ENCODE measurements at places on chromosomes 1 and 21.

GRCh38 chr1:172642970-172643369, 15.9 kb upstream of the FASLG start:
- no peak for DNase-seq

- no peak for DNase-seq
Measured at GRCh38 chr1:230459465-230459864, 33.3 kb upstream of the PGBD5 start.

DNA sequence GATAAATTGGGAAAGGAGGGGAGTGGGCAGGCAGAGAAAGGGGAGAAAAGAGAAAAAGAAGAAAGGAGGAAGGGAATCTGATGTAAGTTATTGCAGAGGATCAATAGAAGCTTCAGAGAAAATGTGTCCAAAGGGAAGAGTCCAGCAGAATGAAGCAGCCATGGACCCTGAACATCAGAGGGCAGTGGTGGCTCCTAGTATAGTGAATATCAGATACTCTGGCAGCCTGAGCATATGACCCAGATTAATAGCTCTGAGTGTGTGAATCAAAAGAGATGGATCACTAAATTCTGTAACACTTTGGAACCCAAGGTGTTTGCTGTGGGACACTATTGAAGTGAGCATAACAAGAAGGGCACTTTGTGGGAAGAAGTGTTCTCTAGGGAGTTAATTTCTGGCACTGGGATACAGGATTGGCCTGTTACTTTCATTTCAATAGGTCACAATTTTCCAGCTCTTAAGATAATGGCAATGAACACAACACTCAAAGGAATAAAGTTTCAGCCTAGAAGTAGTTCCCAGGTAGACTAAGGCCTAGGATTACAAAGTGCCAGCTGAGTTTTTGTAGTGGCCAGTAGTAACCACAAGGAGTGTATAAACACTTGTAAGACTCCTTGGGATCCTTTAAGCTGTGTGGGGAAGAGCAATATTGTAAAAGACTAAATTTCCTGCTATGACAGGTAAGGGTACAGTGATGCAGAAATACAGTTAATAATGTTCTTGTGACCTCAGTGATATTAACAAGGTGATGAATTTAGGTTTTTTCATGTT, 164.5 kb upstream of the BEND5 start:
- DNase-seq: no peak

DNA sequence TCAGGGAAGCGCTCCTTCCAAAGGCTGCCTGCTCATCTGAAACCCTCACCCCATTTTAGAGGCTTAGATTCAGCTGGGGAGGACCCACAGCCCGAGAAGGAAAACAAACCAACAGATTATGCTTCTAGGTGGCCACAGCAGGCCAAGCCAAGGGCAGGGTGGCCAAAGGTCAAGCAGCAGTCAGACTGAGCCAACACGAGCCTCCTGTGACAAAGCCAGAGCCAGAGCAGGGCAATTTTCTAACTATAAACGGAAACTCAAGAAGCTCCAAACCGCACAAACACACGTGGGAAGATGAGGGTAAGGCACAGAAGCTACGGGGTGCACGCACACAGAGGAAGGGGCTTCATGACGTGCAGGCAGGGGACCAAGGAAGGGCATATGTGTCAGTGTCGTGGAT, 64.1 kb downstream of the PLEKHA6 start:
- DNase-seq: no peak

DNA sequence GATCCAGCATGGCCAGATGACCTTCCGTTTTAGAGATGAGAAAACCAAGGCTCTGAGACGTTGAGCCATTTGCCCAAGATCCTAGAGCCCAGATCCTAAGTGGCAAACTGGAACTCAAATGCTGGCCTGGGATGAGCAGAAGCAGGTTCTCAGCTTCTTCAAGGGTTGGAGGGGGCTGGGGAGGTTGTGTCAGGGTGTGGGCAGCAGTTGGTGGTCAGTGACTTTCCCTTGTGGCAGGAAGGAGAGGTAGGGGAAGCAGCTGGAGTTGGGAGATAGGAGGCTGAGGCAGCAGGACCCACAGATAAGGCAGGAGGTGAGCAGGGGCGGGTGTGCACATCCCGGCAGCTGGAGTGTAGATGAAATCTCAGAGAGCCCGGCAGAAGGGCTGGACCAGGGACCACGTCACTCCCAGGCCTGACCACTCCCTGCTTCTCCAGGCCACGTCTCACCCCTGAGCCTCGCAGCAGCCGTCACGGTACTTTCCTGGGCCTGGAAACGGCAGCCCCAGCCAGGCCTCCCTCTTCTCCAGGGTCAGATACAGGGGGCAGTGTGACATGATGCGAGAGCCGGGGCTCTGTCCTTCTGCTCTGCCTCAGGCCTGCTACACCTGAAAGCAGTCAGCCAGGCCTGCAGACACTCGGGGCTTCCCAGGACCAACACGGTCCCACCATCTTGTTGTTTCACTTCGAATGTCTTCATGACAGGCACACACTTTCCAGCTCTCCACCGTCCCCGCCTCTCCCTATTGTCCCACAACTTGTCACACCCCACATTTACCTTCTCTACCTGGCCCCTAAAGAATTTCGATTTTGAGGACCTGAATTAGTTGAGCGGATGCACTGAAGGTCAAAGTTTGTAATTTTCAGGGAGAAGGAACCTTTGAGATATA, 11.5 kb upstream of the LAPTM5 start:
- DNase-seq: no peak

DNA sequence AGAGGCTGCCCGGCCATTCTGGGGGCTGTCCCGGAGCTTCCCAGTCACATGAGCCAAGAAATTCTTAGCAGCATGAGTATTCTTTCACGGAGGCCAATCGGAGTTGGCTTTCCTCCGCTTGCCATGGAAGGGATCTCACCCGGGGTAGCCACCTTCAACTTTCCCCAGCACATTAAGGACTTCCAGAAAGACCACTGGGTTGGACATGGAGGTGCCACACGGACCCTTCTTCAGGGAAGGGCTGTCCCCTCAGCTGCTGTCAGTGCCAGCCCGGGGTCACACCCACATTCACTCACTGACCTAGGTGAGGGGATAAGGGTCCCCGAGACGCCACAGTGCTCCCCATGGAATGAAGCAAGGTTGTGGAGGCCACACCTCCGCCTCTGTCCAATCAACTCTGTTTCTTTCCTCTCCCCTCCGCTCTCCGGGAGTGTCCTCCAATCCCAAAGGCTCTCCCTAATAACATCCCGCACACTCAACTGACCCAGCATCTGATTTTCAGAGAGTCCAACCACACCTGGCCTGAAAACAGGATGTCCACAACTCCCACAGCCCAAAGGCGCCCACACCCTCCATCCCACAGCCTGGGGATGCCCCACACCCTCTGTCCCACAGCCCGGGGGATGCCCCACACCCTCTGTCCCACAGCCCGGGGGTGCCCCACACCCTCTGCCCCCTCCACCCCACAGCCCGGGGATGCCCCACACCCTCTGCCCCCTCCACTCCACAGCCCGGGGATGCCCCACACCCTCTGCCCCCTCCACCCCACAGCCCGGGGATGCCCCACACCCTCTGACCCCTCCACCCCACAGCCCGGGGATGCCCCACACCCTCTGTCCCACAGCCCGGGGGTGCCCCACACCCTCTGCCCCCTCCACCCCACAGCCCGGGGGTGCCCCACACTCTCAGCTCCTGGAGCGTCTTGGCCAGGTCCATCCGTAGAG, 19.4 kb downstream of the RSPH1 start:
- DNase-seq: no peak

DNA sequence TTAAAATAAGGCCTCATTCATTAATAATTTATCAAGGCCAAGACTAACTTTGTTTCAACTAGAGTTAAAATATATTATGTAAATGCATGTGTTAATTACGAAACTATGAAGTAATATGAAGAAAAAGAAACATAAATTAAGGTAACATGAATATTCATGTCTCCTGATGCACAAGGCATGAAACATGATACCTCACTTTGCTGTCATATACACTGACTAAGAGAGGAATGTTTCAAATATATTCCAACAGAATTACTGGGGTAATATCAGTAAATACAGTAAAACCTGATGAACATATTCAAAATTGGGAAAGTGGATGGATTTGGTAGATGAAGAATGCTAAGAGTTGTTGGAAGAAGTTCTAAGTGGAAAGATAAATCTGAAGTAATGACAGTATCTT, 274.6 kb downstream of the LRRC7 start:
- no peak for DNase-seq

Data from NCI-H1930 (cell line).